Stimulated activated CD4-positive, alpha-beta T cell treated with anti-CD3 and anti-CD28 coated beads, Interleukin-12 subunit alpha, Interleukin-12 subunit beta, amount 100 ng/mL, for 24 hours (primary cell): ENCODE measurements at places on chromosomes 6 and 20.

DNA sequence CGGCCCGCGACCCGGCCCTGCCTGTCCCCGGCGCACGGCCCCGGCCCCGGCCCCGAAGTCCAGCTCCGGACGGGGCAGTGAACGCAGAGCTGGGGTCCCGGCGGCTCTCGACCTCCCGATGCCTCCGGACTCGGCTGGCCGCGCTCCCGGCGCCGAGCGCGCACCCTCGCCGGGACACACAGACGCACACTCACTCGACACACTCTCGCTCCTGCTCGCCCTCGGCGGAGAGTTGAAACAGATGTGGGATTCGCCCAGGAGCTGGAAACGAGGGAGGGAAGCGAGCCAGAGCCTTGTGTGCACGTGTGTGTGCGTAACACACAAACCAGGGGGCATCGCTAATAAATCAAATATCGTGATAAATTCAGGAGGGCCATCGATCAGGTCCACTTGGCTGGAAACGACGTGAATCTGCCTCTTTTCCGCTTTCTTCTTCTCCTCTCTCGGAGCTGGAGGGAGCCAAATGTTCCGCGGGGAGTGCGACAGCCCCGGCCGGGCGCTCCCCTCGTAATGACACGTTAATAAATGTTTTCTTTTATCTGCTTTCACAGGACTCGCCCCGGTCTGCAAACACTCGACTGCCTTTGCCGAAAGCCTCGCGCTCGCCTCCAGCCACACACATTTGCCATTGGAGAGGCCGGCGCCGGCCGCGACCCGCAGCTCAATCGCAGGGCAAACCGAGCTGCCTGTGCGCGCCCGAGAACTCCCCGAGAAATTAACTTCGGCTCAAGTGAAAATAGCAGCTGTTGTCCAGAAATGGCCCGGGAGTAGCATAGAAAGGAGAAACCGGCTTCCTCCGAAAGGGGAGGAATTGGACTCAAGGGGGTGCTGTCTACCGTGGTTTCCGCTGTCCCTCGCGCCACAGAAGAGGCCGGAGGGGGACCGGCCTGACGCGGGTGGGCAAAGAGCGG lies 828 bp upstream of the SULF2 start:
- DNase-seq = no peak

DNA sequence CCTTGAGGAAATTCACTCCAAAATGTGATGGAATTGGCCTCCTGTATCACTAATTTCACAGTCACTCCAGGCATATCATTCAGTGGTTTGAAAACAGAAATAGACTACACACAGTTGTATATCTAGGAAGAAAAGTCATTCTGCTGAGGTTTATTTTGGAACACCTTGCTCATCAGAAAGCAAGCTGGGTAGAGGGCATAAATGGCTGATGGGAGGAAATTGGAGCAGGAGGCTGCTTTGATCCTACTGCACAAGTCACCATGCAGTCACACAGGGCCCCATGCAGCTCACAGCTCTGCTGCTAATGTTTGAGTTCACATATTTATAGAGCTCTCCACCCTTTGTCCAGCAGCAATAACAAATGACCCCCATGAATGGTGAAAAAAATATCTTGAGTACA lies 12.3 kb downstream of the NHLRC1 start:
- DNase-seq = no peak

- no peak for DNase-seq
These were observed 317.1 kb downstream of the ESR1 start for GRCh38 chr6:152124429-152125074.

DNA sequence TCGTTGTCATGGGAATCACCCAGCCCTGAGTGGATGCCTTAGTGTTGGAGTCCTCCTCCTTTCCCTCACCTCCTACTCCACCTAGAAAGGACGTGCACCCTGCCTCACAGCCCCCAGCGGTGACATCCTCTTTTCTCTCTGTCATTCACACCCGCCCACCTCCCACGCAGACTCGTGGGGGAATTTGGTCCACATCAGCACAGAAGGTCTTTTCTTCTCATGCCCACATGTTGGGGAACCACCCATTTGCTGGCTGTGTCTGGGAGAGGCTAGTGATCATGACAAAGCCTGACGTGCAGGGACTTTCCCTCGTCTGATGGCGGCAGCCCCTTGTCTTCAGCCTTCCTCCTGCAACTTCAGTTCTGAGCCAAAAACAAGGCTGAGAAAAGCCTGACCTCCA lies 96.0 kb upstream of the CNKSR3 start:
- DNase-seq = peak; percentile 81

GRCh38 chr6:51893366-51893765 lies 194.0 kb downstream of the PKHD1 start:
- DNase-seq = no peak

- no peak for DNase-seq
These were observed 205.7 kb downstream of the EPM2A start for GRCh38 chr6:145529582-145529981.

DNA sequence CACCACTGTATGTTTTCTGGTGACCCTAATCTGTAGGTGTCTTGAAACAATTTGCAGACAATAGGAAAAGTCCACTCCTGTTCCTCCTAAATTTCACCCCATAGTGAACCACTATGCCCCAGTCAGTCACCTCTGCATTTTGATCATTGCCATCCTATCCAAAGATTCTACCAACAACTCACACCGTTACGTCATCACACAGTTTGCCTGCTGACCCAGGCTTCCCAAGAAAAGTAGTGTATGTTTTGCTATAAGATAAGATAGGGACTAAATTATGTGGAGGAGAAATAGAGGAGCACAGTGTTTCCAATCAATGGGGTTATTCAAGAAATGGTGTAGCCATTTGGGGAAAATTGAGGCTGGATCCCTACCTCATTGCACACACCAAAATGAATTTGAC lies 58.8 kb downstream of the GNAS start:
- DNase-seq = no peak

GRCh38 chr20:51335329-51335841 lies 207.1 kb downstream of the NFATC2 start:
- DNase-seq = no peak

GRCh38 chr6:139448051-139448649 lies 73.7 kb upstream of the CITED2 start:
- DNase-seq = no peak
